ENCODE measurements at places on chromosomes 16 and 17.

DNA sequence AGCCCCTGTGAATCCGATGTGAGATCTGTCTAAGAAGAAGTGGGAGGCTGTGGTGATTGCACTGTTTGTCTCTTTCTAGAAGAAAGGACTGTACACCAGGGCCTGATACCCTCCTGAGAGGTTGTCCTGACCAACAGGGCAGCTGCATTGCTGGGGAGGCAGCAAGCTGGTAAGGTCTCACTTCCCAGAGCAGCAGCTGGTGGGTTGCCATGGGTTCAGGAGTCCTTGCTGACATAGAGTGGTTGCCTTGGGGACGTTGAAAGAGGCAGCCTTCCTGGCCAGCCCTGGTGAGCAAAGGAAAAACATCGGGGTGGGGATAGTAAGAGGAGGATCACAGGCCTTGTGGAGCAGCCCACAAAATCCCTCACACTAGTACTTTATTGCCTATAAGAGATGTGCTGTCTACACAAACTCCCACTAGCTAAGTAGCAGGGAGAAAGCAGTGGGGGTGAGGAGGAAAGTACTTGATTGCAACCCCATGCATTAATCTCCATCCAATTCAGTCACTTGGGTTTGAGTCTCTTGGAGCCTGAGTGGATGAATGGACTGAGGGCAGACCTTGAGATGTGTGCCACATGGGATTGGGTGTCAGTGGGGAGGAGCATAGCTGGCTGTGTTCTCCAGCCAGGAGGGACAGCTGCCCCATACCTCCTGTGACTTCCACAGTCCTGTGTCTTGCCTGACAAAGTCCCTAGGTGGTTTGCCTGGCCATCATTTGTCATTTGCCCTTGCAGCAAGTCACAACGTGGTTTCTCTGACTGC is 143.8 kb upstream of the RPL38 start:
- no peak for DNase-seq

DNA sequence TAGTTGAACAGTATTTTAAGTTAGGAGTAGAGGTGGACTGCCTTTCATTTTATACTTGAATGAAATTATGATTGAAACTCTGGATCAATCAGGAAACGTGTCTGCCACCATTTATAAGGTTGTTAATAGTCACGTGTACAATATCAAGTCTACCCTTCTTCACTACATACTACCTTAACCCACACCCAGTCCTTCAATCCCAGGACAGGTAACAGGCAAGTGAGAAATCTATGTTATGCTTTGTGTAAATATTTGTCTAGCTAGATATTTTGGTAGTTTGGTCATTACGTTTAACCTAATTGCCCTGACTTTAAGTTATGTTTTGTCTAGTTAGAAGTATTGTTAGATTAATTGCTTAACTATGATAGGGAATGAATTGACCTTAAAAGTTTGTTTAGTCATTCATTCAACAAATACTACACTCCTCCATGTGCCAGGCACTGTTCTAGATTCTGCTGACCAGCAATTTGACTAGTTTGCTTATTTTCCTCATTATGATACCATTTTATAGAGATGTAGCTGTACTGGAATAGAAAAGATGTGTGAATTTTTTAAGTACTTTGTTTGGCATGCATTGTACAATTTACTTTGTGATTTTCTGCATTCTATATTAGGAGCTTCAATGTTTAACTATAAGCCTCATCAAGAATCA is 72.0 kb downstream of the NQO1 start:
- no peak for DNase-seq

DNA sequence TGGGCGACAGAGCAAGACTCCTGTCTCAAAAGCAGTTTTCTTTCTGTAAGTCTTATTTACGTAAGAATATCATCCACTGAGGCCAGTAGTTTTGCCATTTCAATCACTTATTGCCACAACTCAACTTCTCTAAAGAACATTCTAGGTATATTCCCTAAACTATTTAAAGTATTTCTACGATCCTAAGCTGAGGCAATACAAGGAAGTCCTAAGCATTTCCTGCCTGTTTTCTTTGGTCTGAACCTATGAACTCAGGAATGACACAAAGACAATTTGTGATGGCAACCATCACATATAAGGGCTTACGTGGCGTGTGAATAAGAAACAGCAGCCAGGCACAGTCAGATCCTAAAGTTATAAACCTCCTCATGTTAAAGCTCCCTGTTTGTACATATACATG is 14.2 kb downstream of the USP36 start:
- DNase-seq, result no peak

DNA sequence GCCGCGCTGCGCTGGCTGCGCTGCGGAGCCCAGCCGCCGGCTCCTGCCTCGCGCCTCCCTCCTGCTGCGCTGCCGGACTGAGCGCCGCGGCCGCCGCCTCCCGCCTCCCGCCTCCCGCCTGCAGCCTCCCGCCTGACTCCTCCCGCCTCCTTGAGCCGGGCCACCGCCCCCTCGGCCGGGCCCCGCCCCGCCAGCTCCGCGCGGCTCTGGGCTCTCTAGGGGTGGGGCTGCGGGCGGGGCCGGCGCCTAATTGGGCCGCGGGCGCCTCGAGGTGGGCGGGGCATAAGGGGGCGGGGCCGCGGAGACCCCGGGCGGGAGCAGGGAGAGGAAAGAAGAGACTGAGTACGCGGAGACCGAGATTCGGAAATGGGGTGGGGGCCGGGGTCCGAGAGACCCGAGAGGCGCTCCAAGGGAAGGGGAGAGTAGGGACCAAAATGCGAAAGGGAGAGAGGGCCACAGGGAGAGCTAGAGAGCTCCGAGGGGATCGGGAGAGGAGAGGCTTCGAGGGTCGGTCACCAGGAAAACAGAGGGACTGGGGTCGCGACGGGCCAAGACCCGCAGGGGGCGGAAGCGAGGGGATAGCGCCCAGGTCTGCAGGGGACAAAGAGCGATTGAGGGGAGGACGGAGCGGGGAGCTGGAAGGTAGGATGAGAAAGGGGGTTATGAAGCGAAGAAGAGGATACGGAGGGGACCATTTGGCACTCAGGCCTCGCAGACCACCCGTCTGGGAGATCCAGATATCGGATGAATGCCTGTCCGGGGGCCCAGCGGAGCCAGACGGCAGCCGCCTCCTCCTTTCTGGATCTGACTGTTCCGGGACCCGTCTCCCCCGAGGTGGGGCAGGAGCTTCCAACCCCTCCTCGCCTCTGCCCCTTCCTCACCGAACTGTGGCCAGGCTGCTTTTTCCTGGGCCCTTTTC is at the start of gene C1QL1:
TSS of gene C1QL1 (minus strand) at position 79 of the 919 bp plus-strand sequence. CDS start 255 bp downstream, outside the sequence.
- peak; percentile 98 for DNase-seq

DNA sequence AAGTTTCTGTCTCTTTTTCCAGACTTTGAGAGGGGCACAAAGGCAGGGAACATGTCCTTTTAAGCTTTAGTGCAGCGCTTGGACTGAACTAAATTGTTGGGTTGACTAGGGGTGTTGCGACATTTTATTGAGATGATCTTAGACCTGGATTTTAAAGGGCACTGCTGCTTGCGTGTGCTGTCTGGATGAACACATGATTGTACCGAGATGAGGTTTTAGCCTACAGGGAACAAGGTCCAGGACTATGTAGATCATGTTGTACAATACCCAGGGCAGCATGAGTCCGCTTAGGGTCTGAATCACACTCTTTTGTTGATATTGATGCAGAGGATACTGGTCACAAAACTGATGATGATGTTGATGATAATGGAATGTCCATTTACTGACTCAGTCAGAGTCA is 5.2 kb upstream of the RGS9 start:
- peak; percentile 67 for DNase-seq

GRCh38 chr17:35243561-35244340 is 879 bp downstream of the SLFN5 start:
- peak; percentile 81 for DNase-seq

DNA sequence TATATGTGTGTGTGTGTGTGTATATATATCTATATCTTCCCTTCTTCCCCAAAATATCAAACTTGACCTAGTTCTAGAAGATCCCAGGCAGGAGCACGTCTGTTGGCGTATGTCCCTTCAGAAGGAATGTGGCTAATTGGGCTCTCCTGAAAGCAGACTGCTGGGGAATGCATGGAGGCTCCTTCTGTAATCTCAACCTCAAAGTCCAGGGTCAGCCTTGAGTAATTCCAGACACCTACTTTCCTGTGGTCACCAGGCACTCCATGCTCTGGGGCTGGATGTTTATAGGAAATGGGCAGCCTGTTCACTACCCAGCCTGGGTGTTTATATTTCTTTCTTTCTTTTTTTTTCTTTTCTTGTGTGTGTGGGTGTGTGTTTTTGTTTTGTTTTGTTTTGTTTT is 13.4 kb downstream of the BCO1 start:
- DNase-seq, result no peak

DNA sequence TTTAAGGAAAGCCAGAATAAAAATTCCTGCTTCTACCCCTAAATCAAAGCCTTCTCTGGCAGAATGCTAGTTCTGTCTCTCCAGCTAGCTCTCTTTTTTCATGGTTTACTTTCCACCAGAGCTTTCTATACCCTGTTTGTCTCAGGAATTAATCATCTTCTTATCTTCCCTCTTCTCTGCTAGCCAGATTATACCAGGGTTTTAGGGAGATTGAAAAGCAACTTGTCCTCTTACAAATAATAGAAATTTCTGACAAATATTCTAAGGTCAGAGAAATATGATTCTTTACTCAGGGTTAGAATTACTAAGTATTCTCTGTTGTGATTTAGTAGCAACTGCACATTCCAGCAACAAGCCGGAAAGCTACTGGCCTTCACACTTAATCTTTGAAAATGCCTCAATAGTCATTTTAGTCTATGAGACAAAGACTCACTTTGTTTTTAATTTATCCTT is 166.4 kb downstream of the TANC2 start:
- DNase-seq, result no peak

DNA sequence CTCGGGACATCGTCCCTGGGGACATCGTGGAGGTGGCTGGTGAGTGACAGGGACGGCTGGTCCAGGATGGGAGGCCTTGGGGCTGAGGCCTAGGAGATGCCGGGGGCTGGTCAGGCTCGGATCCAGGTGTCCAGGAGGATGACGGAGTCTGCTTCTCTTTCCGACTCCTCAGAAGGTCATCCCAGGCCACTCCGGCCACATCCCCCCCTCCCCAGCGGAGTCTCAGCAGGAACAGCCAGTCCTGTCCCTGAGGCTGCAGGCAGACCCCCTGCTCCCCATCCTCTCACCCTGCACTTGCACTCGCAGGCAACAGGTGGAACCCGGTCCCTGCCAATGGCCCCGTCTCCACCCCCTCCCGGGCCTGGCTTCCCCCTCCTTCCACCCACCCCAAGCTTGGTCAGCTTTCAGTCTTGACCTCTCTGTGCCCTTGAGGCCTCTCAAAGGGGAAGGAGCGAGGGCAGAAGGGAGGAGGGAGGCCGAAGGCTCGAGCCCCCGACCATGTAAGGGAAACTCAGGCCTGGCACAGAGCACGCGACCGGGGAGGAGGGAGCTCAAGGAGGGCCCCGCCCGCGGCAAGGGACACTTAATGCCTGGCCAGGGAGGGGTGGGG is 4.4 kb downstream of the ATP2A1 start:
- DNase-seq, result no peak

DNA sequence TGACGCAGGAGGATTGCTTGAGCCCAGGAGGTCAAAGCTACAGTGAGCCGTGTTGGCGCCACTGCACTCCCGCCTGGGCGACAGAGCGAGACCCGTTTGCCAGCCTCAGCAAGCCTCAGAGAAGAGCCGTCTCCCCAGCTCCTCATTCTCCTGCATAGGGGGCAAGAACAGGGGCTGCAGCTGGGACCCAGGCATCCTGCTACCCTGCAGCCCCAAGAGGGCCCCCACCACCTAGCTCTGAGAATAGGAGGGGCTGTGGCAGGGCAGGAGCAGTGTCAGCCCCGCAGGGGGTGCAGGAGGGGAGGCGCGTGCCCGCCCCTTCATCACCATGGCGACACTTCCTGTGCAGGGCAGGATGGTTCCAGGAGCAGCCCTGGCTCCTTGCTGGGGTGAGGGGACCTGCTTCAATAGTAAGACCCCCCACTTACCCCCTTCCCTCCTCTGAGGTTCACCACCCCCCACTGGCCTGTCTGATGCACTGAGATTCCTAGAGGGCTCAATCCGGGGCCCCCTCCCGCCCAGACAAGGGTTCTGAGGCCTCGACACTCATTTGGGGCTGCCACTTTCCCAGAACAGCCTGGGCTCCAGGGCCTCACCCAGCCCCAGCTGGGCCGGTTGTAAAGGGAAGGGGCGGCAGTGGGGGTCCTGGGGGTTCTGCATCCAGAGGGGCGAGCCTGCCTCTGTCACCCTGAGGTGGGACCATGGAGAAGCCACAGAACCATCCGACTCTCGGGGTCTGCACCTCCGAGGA is 20.2 kb downstream of the VASN start:
- no peak for DNase-seq

GRCh38 chr16:62967163-62967562 is 930.9 kb upstream of the CDH8 start:
- DNase-seq, result no peak

Measured in Daoy (cell line).